ENCODE measurements at places on chromosomes 2 and 18.

DNA sequence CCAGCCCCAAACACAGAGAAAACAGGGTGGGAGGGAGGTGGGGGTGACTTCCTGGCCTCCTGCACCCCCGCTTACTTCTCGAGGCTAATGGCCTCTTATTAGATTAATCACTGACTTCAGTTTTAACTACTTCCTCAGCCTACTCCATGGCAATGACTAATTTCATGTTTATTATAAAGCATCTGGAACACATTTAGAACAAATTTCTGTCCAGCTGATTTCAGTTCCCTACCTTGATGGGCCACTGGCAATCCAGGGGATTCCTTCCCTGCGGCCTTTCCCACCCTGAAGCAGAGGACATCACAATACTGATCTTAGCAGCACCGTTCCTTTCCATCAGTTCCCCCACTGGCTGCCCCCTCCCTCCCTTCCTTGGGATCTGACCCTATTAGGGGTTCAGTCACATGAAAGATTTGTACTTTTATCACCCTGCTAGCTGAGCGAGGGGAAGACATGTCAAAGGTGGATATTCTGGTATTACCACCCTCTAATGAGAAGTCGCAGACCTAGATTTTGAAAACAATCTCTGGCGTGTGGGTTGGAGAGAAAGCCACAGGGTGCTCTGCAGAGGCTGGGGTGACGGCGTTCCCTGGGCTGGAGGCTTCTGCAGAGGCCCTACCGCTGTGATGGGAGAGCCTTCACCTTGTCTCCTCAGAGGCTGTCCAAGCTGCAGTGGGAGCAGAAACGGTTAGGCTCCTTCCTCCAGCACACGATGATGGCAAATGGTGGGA lies 67.6 kb downstream of the KIAA2012 start:
- no peak for DNase-seq

DNA sequence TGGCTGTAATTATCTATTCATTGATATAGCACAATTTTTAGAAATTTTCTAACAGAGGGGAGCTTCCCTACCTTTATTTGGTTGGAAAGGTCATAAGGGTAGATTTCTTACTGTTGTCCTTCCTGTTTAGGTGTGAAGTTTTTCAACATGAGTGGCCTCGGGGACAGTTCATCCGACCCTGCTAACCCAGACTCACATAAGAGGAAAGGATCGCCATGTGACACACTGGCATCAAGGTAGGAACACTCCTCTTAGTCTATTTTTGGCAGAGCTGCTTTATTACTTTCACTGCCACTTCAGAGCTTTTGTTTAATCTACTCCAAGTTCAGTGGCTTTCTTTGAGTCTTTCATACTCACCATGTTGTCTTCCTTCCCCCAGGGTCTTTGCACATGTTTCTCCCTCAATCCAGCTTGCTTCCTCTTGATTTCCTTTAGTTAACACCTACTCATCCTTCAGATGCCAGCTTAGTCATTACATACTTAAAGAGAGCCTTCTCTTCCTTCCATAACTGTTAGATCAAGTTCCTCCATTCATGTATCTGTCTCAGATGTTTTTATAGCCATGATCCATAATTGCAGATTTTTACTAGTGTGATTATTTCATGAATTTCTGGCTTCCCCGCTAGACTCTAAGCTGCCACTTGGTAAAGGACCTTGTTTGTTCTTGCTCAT lies 134.5 kb downstream of the PTRHD1 start:
- no peak for DNase-seq

- no peak for DNase-seq
Measured at GRCh38 chr2:232421189-232421785, 14.6 kb downstream of the ALPG start.

DNA sequence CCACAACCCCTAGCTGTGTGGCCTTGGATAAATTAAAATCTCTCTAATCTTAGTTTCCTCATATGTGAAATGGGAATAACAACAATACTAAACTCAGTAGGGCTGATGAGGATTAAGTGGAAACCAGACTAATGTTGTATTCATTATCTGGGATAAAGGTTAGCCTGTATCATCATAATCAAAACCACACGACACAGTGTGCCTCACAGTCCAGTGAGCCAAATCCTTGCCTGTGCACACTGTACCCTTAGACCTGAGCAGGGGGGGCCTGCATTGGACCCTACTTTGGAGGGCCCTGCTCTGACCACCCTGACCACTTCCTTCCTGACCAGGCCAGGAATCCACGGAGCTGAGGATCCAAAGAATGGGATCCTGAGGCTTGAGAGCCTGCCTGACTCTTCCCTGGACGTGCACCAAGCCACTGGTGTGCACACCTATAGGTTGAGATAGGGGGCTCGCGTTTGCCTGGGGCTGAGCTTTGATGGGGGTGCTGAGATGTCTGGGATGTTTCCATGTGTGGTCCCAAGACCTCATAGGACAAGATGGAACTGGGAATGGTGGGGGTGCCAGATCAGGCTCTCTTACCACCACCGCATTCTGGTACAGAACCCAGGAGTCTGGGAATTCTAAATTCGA lies 69.7 kb downstream of the TGOLN2 start:
- DNase-seq = no peak

GRCh38 chr2:67268797-67269196 lies 128.3 kb upstream of the ETAA1 start:
- no peak for DNase-seq

- no peak for DNase-seq
Measured at GRCh38 chr18:45522371-45522770, 92.9 kb upstream of the SLC14A2 start.

DNA sequence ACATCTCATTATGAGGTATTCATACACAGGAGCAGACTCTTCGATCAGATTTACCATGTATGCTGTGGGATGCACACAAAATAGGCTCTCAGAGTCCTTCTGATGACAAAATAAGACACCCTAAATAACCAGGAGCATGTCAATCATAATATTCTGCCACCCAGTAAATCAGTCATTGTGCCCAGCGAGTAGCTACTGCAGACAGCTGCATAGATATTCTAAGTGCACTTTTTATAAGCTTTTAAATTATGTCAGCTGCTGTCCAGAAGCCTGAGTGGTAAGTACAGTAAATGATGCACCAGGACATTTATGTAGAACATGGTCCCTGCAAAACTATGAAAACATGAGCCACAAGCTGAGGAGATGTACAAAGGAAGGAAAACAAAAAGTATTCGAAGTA lies 102.9 kb downstream of the CCDC141 start:
- no peak for DNase-seq

- DNase-seq = no peak
Measured at GRCh38 chr18:66727991-66728390, 124.1 kb upstream of the CDH19 start.

- no peak for DNase-seq
Measured at GRCh38 chr18:12231040-12231882, 22.9 kb upstream of the CIDEA start.

DNA sequence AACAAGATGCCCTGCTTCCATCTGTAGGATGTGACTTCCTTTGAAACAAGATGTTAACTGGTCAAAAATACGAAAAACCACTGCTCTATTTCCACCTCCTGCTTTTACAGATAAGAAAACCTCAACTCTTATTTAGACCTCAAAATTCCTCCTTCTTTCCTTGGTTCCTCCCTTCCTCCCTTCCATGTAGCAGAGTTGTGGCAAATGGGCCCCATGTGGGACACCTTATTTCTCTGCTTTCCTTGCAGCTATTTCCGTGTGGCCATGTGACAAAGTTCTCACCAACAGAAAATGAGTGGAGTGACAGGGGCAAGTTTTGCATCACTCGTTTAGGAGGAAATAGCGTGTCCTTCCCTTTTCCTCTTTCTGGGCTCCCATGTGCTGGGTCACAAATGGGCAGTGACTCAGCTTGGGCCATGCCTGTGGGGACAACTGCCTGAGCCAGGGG lies 69.4 kb upstream of the SMAD2 start:
- no peak for DNase-seq

- no peak for DNase-seq
Measured at GRCh38 chr2:180775711-180776110, 204.7 kb upstream of the UBE2E3 start.

GRCh38 chr2:58042486-58042970 lies 4.1 kb upstream of the VRK2 start:
- no peak for DNase-seq

DNA sequence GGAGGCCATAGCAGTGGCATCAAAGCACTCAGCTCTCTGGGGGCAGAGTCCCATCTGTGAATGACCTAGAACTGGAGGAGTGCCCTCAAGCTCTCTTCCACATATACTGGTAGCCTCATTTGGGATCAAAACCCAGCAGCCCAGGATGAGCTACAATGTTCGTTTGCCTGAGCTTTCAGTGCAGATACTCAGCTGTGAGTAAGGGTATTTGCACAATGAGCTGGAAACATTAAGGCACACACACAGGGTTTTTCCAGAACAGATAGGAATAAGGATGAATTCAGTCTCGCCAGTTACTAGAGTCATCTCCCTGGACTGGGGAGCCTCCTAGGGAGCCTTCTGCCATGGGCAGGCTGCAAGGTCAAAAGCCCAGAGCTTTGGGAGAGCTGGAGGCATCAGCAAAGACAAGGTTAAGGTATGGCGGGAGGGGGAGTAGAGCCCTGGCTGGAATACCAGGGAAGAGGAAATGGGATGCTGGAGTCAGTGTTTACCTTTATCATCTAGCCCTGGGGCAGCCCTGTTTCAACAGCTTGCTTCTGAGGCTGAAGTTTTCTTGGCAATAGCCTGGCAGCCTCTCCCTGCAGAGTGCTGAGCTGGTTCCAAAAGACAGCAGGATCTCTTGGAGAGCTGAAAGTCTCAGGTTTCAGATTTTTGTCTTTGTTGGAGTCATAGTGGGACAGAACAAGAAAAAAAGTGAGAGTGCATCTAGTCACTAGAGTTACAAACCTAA lies 187.7 kb downstream of the LOXHD1 start:
- no peak for DNase-seq

- no peak for DNase-seq
Measured at GRCh38 chr2:139353874-139354273, 573.7 kb upstream of the NXPH2 start.

GRCh38 chr2:121309801-121310200 lies 24.8 kb upstream of the TFCP2L1 start:
- DNase-seq = no peak

- no peak for DNase-seq
Measured at GRCh38 chr2:160006475-160006874, 55.9 kb downstream of the PLA2R1 start.

GRCh38 chr2:148132412-148132811 lies 111.5 kb downstream of the MBD5 start:
- no peak for DNase-seq

DNA sequence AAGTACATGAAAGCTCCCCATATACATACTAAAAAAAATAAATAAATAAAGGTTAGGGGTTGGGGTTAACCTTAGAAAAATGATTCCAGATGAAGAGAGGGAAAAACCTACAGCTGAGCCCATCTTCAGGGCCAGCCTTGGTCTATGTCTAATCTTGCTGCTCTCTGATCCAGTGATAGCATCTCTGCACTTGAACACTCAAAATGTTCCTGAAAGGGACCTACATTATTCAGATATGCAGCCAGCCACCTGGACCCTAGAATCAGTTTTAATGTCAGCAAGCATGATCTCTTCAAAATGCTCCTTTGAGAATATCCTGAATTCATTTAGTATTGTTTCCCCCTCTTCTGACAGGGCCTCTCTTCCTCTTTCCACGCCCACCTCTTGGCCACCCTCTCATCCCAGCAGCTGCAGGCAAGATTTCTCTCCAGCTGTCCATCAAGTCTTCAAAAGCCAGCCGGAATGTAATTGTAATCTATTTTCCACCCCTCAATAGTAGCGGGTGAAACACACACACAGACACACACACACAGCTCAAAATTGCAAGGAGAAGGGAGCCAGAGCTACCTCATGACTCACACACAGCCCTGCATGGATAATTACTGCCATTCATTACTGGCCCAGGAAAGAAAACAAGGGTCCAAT lies 135.5 kb downstream of the MYO3B start:
- DNase-seq = no peak

DNA sequence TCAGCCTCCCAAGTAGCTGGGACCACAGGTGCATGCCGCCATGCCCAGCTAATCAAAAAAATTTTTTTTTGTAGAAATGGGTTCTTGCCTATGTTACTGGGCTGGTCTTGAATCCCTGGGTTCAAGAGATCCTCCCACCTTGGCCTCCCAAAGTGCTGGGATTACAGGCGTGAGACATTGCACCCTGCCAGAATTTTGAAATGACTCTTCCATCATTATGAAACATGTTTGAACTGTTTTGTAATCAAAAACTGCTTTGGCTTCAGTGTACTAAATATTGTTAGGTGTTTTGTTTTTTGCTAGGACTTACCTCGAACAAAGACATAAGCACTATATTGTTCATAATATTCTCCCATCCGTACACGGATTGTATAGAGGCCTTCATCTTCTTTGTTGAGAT lies 55.8 kb downstream of the MYOM1 start:
- DNase-seq = no peak

DNA sequence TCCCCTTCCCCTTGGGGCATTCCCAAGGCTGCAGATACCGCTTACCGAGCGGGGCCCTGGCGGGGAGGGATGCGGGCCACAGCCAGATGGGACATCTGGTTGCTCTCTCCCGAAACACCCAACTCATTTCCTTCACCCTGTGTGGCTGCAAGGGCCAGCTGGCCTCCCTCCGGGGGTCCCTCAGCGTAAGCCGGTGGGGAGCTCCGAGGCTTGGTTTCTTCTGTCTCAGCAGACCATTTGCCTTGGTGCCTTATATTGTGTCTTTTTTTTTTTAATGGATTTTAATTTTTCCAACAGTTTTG lies 107.6 kb upstream of the ODC1 start:
- DNase-seq = no peak

DNA sequence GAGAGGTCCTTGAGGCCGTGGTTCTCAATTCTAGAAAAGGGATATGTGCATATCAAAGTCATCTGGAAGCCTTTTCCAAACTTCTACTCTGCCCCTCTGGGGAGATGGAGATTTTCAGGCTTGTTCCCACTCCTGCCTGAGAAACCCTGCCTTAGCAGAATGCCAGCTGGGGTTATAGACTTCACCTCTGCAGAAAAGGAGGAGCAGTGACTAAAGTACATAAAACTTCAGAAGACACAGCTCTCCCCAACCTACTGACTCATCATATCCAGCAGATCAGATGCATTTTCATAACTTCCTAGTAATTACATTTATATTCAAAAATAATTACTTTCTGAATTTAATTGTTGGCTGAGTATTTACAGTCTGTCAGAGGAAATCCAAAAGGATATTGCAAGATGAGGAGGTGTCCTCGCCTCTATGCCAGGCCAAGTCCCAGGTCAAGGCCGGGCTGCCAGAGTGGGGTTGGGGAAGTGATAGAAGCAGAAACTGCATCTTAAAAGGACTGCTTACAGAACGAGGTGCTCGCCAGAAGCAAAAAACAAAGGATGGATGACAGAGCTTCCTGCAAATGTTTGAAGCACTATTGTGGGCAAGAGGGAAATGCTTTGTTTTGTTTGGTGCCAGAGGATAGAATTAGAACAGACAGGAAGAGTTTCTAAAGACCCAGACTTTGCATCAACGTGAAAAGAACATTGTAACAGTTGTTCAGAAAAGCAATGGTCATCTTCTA lies 75.6 kb upstream of the APCDD1 start:
- DNase-seq = no peak

GRCh38 chr18:25435149-25435782 lies 83.3 kb upstream of the ZNF521 start:
- DNase-seq = no peak

GRCh38 chr2:217402761-217403383 lies 543.0 kb upstream of the TNP1 start:
- no peak for DNase-seq
